ENCODE measurements at places on chromosomes 2 and 18.

GRCh38 chr2:143877876-143878530 lies 641.9 kb downstream of the ZEB2 start:
- DNase-seq: no peak

DNA sequence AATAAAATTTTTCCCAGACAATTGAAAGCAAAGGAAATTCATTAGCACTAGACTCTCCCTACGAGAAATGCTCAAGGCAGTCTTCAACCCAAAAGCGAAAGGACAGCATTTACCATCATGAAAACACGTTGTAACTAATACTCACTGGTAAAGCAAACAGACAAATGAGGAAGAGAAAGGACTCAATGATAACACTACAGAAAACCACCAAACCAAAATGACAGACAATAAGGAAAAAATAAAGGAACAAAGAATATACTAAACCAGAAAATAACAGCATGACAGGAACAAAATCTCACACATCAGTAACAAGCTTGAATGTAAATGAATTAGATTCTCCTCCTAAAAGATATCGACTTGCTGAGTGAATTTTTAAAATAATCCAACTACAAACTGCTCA lies 190.7 kb downstream of the NOL4 start:
- DNase-seq: no peak

- no peak for DNase-seq
These were observed 52.4 kb upstream of the AGPS start for GRCh38 chr2:177340158-177340557.

GRCh38 chr18:79409313-79409712 lies 13.6 kb downstream of the NFATC1 start:
- no peak for DNase-seq

DNA sequence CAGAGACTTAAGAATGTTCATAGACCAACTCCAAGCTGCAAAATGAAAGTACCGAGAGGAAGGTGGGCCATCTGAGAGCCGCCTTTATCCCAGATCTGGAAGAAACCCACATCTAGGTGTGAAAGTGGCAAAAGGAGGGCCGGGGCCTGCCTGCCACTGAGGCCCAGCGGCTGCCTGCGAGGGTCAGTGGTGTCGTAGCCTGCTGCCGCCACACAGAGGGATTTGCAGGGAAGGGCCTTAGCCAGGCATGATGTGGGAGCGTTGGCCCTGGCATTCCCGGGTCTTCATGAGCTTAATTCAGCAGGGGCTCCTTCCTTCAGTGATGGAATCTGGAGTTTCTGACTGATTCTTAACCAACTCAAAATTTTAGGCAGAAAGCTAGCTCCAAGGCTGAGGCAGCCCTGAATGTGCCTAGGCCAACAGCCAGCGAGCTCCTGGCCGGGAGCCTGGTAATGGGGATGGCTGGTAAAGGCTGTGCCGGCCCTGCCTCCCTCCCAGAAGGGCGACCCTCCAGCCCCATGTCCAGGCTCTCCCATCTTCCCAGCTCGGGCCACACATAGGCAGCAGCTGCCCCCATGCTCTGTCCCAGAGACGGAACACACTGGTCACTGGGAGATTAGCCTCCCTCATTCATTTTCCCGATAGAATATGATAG lies 230.1 kb downstream of the AGAP1 start:
- DNase-seq: no peak

DNA sequence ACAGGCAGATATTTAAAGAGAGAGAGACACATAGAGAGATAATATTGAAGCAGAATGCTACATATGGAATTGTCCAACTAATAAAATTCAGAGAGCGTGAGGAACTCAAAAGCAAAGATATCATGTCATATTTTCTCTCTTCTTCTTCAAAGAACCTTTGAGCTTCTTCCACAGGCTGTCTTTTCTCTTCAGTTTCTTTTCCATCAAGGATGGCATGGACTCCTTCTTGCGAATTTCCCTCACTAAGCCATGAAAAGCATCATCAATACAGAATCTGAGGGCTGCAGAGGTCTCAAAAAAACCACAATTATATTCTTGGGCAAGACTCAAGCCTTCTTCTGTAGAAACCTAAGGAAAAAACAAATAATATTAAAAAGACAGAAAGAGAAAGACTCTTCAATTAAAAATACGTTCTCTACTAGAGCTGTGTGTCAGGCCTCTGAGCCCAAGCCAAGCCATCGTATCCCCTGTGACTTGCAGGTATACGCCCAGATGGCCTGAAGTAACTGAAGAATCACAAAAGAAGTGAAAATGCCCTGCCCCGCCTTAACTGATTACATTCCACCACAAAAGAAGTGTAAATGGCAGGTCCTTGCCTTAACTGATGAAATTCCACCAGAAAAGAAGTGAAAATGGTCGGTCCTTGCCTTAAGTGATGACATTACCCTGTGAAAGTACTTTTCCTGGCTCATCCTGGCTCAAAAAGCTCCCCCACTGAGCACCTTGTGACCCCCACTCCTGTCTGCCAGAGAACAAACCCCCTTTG lies 371.9 kb downstream of the RIT2 start:
- no peak for DNase-seq

GRCh38 chr18:56919190-56919589 lies 227.7 kb upstream of the BOD1L2 start:
- DNase-seq: no peak

DNA sequence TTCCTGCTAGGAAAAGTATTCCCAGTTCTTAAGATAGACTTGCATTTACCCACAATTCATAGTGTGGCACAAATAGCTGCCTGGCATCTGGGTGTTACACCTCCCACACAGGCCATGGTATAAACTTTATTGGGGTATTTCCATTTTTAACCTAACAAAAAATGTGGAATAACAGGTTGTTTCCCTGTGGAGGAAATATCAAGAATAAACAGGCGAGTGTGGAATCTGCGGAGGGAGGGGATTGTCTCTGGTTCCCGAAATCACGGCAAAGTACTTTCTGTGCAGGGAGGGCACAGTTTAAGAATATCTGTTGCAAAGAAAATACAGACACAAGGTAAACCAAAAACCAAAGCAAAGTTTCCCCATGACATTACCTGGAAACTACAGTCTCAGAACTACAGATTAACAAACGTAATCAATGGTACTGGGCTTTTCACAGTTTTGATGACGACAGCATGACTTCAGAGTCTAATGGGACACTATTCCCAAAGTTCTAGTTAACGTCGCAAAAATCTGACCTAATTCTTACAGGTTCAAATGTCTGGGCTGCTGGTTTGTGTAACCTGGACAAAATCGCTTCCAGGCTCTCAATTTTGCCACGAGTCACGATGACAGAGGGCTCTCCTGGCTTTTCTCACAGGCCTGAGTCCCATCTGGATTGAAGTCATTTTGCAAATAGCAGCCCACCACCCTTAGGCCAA lies 1.4 kb downstream of the STARD7 start:
- no peak for DNase-seq

GRCh38 chr2:137969418-137969765 lies 5.1 kb downstream of the HNMT start:
- no peak for DNase-seq

DNA sequence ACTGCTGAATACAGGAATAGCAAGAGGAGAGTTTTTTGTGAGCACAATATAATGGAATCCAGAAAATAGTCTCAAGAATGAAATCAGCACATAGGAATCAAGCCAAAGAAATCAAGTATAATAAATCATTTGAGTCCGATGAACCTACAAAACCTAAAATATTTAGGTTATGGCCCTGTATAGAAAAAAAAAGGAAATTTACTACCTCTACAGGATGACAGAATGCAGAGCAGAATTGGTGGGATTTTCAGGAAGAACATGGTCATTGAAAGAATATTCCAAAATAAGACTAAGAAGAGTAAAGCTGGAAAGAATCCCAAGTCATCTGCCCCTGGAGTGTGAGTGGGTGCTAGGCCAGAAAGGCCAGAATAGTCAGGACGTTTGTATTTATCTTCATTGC lies 1041.2 kb upstream of the CDH2 start:
- DNase-seq: no peak

DNA sequence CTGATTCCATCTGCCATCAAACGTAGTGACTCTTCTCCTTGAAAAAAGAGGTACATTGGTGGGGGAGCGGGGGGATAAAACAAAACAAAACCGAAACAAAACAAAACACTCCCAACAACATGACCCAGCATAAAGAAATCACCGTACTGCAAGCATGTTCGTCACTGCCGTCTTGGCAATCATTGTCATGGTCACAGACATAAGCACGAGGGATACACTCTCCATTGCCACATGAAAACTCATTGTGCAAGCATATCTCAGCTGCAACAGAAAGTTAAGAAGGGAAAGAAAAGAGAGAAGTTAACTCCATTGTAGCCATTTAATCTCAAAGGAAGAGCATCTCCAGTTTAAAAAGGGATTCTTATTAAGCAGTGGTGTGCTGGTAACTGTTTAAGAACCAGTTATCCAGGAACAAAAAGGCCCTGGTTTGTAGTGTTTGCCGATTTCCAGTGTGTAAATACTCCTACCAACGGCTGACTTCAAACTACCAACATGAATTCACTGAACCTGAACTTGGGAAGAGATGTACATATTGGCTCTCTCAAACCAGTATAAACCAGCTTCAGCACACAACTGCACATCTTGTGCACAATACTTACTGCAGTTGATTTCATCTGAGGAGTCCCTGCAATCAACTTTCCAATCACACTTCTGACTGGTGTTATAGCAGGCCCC lies 68.2 kb downstream of the LRP2 start:
- no peak for DNase-seq

DNA sequence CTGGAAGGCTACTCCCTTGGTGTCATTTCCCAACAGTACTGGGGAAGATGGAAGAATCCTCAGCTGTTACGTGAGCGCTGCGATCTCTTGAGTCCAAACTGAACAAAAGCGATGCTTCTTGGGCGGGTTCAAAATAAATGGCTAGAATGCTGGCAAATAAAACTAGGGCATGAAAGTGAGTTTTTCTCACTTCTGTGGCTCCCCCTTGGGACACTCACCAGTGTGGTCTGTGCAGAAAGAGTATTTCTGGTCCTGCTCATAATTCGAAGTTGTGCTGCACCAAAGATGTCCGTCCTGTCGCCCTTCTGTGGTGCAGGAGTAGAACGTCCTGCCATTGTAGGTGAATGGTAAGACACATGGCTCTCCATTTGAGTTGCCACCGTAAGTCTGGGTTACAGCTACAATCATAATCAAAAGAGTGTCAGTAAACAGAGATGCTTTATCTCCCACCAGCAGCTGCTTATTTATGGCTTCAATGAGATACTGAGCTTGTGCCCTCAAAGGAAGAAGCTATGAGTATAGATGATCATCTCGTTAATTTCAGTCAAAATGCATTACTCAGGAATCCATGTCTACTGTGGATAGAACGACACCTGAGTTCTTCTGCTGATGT lies 11.8 kb downstream of the FN1 start:
- no peak for DNase-seq

DNA sequence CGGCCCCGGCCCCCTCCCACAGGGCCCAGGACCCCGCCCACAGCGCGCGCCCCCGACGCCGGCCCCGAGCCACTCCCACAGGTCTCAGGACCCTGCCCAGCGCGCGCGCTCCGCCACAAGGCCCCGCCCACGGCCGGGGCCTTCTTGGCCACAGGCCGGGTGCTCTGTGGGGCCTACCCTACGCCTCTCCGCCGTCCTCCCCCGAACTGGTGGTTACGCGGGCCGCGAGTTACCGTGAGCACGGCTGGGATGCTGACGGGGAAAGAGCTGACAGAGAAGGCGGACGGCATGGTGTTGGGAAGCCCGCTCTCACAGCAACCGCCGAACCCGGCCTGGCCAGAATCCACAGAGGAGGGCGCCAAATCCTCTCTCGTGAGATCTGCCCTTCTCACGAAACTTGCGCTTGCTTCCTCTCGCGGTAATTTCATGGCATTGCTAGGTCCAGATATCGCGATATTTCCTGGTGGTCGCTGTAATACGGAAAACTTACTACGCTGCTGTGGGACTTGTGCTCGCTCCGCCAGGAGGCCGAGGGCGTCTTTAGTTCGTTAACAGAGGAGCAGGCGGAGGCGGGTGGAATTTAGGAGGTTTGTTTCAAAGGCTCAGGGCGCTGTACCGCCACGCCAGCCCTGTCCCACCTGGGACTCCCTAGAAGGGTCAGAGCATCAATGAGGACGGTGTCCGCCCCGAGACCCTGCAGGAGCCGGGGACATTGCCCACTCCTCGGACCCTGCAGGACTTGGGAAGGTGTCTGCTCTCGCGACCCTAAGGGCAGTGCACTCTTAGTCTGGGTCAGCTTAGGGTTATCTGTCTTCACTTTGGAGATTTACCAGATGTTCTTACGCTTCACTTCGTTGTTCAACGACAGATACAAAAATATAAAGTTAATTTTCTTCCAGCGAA lies at the start of gene TMEM18:
Gene TMEM18 (minus strand): TSS at position 351 of the 903 bp plus-strand sequence. CDS start 61 bp downstream, at position 290.
- peak; percentile 99 for DNase-seq

DNA sequence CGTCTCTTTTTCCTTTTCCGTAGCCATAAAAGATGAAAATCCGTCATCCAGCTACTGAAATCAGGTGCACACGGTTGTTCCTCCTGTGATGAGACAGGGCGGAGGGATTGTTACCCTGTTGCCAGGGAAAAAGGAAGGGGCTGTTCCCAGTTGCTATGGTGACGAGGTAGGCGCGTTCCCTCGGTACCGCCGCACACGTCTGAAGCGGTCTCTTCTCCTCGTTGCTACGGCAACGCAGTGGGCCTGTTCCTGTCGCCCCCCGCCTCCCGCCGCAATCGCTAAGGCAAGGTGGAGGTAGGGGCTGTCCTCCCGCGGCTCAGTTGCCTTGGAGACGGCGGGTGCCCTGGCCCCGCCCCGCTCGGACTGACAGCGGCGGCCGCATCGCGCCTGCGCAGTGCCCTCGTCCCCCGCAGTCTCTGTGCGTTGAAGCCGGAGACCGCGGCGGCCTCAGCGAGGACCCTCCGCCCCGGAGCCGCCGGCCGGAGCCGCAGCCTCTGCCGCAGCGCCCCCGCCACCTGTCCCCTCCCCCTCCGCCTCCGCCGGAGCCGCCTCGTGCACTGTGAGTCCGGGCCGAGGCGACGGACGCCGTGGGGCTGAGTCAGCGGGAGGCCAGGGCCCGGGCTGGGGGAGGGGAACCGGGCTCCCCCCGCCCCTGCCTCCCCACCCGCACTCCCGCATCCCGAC lies at the start of gene MAPRE3:
Gene MAPRE3 (plus strand): TSS at position 394 of the 684 bp plus-strand sequence. CDS start 51,582 bp downstream, outside the sequence.
- DNase-seq: peak; percentile 96

DNA sequence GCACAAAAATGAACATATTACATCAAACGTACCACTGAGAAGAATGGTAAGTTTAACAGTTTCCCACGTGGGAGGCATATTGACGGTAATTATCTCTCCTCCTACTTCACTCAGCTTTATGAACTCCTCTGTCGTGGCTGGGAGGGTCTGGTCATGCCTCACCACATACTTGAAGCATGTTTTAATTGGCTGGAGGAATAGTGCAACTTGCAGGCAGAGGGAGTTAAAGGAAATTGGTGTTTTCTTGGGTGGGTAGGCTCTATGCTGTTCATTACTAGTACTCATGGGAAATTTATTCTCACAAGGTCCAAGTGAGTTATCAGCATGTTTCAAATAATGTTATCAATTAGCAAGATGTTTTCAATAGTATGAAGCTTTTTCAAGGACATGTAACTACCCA lies 767.0 kb downstream of the PLCL1 start:
- no peak for DNase-seq

GRCh38 chr2:217877866-217878265 lies 124.9 kb downstream of the TNS1 start:
- DNase-seq: no peak

- DNase-seq: no peak
These were observed 651 bp upstream of the TXNL1 start for GRCh38 chr18:56639104-56639381.

GRCh38 chr2:19137433-19137832 lies 221.0 kb downstream of the OSR1 start:
- DNase-seq: no peak

- DNase-seq: no peak
These were observed 1.6 kb upstream of the CXXC1 start for GRCh38 chr18:50289108-50289443.

- DNase-seq: no peak
These were observed 155.7 kb downstream of the DYSF start for GRCh38 chr2:71609029-71609428.
